ENCODE measurements at places on chromosomes 1 and 21. TPM values are rescaled to one million over a fixed set of nuclear protein-coding genes. Genes with fewer than 3 reads are reported as not detected.

DNA sequence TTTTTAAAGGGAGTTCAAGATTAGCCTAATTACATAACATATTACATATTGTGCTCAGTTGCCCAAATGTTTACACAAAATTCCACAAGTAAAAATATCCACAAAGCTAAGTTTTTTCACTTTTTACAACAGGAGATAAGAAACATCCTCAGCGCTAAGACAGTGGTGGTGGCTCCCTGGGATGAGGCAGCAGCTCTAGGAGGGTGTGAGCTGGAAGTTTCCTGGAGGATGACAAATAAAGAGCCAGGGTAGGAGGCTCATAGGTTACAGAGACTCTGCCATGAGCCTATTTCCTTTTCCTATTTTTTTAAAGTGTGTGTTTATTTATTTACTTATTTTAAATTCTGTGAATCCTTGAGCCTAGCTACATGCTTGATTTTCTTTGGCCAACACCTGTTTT, 91.7 kb downstream of the COL24A1 start:
- peak; percentile 25 for DNase-seq

DNA sequence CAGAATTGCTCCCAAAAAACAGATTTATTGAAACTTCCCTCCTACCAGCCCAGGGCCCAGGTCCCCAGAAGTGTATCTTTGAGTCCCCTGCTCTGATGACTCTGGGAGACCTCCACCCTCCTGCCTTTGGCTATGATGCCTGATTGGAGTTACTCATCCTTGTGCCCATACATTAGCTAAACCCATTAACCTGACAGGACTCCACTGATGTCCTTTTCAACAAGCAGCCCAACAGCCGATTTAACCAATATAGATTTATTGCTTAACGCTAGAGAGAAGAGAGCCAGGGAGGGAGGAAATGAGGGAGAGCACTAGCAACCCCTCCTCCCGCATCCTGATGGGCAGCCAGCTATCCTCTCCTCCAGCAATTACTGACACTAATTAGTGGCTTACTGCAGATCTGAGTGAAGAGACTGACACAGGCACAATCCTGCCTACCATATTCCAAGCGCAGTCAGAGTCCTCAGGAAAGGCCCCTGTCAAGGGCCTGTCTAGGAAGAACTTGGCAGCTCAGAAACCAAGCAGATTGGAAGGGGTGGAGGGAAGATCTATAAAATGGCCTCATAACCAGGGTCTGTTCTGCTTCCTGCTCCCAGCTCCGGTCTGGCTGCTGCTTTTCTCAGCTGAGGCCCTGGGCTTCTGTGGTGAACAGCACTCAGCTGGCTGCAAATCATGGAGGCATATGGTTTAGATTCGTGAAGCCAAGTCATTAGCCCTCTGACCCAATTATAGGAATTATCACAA, 484.5 kb upstream of the DAB1 start:
- DNase-seq: peak; percentile 78

GRCh38 chr1:238562341-238562740, 671.6 kb upstream of the ZP4 start:
- DNase-seq: no peak

DNA sequence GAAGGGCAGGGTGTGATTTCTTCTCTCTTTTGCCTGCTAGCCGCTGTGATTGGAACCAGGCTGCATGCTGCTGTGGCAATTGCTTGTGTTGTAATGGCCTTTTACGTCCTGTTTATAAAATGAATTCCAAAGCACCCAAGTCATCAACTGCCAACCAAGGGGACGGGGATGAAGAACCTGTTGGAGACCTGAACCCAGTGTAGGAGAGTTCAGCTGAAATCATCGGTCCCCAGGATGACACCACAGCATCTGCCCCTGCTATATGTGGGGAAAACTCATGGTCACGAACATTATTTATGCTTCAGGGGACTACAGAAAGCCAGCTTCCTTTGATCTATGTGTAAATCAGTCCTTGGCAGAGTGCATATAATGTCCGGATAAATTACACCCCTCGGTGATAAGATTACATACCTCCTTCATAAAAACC, 3.8 kb downstream of the TMEM167B start:
- no peak for DNase-seq

GRCh38 chr1:98221923-98222322, 301.1 kb upstream of the DPYD start:
- peak; percentile 2 for DNase-seq

GRCh38 chr1:162639718-162640117, 7.5 kb downstream of the DDR2 start:
- DNase-seq: no peak

- DNase-seq: peak; percentile 44
Observed at GRCh38 chr1:22339237-22339636, 112.4 kb upstream of the ZBTB40 start.

DNA sequence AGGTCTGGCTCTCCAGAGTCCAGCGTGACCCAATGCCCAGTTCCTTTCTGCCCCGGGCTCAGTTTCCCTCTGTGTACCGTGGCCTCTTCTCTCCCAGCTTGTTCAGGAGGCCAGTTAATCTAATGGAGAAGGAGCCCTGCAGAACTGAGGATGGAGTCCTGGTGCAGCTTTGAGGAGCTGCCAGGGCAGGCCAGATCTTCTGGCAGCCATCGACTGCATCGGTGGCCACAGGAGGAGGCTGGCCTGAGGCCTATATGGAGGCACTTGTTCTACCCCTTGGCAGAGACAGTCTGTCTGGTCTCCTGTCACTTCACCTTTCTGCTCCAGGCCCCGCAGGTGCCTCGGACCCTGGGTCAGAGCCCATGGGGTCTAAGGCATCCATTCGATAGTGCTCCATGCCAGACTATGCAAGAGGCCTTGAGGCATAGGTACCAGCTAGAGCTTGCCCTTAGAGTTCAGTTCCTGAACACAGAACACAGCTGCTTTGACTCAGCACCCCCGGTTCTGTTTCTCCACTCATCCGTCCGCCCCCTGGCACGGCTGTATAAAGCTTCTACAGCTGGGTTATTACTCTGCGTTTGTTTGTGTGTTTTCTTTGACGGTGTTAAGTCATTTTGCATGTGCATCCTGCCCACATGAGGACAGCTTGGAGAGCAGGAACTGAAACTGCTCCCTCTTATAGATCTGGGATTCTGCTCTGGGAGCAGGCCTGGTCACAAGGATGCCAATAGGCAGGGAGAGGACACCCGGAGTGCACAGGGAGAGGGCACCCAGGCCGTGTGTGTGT, 18.5 kb upstream of the LRRN2 start:
- DNase-seq: no peak

GRCh38 chr1:23910553-23911246, 2.5 kb downstream of the CNR2 start:
- no peak for DNase-seq

- DNase-seq: no peak
Observed at GRCh38 chr1:160835751-160836150, 26.9 kb downstream of the CD244 start.

- no peak for DNase-seq
Observed at GRCh38 chr1:239896980-239897379, 194.7 kb upstream of the FMN2 start.

GRCh38 chr21:16583556-16583955, 853.8 kb downstream of the USP25 start:
- DNase-seq: no peak

PPIAL4G gene
- 0.02 TPM for polyA plus RNA-seq

ALPL gene
- 220 TPM for polyA plus RNA-seq

CTSE gene
- polyA plus RNA-seq: 67.9 TPM

RAVER2 gene
- polyA plus RNA-seq: 4.3 TPM

CDA gene
- polyA plus RNA-seq: 3.3 TPM
